ENCODE measurements at places on chromosomes 3 and 15. TPM values are rescaled to one million over a fixed set of nuclear protein-coding genes. Genes with fewer than 3 reads are reported as not detected.

Gene SLC15A2
- total RNA-seq, result 10.1 TPM

Gene PARP15
- total RNA-seq, result 74.7 TPM

Gene PAK2
- total RNA-seq, result 108 TPM

Gene FSIP1
- total RNA-seq, result 0.85 TPM

Gene BBS4
- 17.6 TPM for total RNA-seq

Gene RPP25
- 16.2 TPM for total RNA-seq

Gene TRH
- not detected for total RNA-seq

Gene TNFAIP8L3
- total RNA-seq, result 24.6 TPM

Gene MOBP
- not detected for total RNA-seq

Gene SERPINI2
- total RNA-seq, result not detected

Gene DPPA2
- not detected for total RNA-seq

Gene RARB
- 9.4 TPM for total RNA-seq

Gene DUOXA1
- not detected for total RNA-seq

Gene KLHL40
- total RNA-seq, result not detected

Gene GOLGA6A
- total RNA-seq, result not detected

Measured in spleen (tissue), 13 donors.